ENCODE measurements at places on chromosomes 2 and 18.
A peak's percentile ranks its signal among the peaks of the same experiment; 100 is the strongest.

- no peak for DNase-seq
These were observed 354.2 kb upstream of the GALNT5 start for GRCh38 chr2:156903335-156903734.

DNA sequence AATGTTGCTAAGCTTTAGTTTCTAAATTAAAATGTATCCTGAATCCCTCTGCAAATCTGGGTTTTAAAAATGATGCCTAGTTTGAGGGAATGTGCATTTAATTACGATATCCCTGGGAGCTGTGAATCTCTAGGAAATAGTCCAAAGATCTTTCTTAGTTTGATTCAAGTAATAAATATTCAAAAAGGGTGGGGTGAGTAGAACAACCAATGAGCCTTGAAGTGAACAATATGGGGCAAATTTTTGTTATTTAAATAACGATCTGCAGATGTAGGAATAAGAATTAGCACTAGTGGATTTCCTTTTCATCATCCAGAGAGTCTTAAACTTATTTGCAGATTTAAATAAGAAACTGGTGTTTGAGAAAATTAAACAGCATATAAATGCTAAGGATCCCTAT lies 106.3 kb downstream of the ACVR1 start:
- peak; percentile 49 for DNase-seq

DNA sequence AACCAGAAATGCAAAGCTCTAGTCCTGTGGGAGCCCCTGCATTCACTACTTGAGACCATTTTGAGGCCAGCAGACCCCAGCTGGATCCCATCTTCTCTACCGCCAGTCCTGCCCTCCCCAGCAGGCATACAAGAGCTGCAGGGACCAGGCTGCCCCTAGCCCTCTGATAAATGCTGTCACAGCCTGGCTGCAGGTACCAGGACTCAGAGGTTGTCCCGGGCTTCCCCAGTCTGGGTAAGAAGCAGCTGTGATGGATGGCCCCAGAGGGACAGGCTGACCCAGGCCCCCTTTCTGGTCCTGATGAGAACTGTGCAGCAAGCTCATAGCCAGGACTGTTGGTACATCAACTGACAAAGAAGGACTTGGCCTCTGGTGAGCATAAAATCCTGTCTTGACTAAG lies 132.9 kb upstream of the APCDD1 start:
- no peak for DNase-seq

GRCh38 chr2:42962508-42962953 lies 170.1 kb upstream of the HAAO start:
- DNase-seq = no peak

GRCh38 chr18:24395049-24395795 lies 2.4 kb downstream of the OSBPL1A start:
- no peak for DNase-seq

DNA sequence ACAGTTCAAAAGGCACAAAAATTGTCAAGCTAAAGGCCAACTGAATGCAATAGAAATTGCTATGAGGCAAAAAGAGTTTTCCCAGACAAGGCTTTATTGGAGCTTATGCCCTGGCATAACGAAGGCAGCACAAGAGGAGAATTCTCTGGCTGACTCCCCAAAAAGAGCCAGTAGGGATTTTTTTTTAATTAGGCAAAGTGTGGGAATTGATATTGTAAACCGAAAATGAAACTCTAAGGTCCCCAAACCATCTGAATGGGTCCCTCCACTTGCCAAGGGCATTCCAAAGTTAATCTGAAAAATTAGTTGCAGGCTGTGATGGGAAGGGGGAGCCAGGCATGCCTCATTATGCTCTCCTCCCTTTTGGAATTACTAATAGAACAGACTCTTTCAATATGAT lies 118.9 kb downstream of the SPOPL start:
- no peak for DNase-seq

DNA sequence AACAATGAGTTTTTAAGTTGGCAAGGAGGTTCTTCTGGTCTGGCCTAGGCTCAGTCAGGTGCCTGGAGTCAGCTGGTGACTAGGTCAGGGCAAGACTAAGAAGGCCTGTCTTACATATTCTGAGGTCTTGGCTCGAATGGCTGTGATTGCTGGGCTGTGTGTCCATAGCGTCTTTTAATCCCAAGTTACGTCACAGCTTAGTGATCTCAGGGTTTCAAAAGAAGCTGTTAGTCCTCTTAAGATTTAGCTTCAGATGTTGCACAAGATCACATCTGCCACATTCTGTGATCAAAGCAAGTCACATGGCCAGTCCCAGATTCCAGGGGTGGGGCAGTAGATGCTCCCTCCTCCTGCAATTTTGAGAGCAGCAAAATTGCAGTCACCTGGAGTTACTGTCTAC lies 61.3 kb downstream of the PKP4 start:
- DNase-seq = peak; percentile 35

DNA sequence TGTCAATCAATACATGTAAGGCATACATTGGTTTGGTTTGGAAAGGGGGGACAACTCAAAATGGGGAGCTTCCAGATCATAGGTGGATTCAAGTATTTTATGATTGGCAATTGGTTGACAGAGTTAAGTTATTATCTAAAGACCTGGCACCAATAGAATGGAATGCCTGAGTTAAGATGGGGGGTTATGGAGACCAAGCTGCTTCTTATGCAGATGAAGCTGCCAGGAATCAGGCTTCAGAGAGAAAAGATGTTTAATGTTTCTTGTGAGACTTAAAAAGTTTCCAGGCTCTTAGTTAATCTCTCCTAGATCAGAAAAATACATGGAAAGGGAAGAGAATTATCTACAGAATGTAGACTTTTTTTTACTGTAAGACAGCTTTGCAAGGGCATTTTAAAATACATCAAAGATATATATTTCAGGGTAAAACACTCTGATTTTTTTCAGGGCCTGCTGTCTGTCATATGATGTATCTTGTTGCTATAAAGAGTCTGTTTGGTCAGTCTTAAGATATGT lies 1343.2 kb upstream of the LRRTM1 start:
- DNase-seq = no peak

GRCh38 chr2:211611061-211611518 lies 927.5 kb downstream of the ERBB4 start:
- no peak for DNase-seq

- peak; percentile 80 for DNase-seq
These were observed 17.1 kb downstream of the EDAR start for GRCh38 chr2:108971661-108972566.

Measured in AG08395 (cell line).